ENCODE measurements at places on chromosomes 6 and 20. TPM values are rescaled to one million over a fixed set of nuclear protein-coding genes. Genes with fewer than 3 reads are reported as not detected.

DNA sequence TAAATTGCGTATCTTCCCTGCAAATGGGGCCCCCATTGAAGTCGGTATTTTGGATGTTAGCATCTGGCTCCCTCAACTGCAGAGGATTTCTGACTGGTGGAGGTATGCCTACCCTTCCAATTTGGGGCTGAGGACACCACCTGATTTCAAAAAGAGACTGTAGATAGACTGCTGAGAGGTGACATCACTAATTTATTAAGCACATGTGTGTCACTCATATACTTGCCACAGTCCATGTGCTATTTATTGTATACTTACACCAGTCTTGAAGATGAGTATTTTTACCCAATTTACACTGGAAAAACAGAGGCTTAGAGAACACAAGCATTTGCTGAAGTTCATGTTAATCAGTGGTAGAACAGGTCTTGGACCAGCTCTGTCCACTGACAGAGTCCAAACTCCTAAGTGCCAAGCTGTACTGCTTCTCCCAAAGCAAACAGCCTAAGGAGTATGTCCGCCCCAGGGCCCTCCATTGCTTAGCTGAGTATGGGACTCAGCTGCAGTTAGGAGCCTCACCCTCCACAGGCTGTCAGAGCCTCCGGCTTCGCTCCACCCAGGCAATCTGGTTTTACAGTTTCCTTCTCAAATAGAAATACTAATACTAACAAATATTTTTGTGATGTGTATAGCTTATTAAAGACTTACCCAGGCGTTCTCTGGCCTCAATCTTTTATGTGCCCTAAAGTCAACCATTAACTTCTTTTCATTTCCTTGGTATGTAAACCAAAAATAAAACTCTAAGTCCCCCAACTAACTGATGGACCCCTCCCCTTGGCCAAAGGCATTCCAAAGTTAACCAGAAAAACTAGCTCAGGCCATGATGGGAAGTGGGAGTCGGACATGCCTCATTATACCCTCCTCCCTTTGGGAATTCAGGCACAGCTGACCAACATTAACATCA lies 17.5 kb downstream of the RIN2 start:
- peaks cover 7% of the 10 kb centered on the region for H3K4me1 ChIP-seq
- no peak overlapping the region for H3K27ac ChIP-seq
- H3K4me3 ChIP-seq, result no peak overlapping the region
- H3K36me3 ChIP-seq, result no peaks in the 10 kb centered on the region
- H3K27me3 ChIP-seq, result no peaks in the 10 kb centered on the region

GRCh38 chr20:58762120-58762519 lies 69.5 kb downstream of the NPEPL1 start:
- peaks cover 2% of the 10 kb centered on the region for H3K27me3 ChIP-seq
- no peak for DNase-seq
- H3K4me1 ChIP-seq, result no peaks in the 10 kb centered on the region
- no peak overlapping the region for H3K4me3 ChIP-seq

DNA sequence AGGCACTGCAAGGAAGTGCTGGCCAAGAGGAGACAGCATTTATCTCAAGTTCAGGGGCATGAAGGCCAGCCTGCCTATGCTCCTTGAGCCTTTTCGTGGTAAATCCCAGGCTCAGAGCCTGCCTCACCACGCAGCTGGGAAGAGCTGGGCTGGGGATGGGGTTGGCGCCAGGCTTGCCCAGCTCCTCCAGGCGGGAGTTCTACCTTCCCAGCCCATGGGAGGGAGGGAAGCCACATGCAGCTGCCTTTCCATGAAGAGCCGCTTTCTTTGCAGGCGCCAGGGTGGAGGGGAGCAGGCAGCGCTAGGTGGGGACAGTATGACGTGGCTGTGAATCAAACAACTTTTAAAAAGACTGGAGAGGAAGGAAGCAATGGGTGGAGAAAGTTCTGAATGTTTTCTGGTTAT lies 19.5 kb upstream of the SIRT5 start:
- H3K4me1 ChIP-seq, result no peaks in the 10 kb centered on the region
- no peak for DNase-seq
- no peaks in the 10 kb centered on the region for H3K27me3 ChIP-seq
- H3K36me3 ChIP-seq, result no peaks in the 10 kb centered on the region

DNA sequence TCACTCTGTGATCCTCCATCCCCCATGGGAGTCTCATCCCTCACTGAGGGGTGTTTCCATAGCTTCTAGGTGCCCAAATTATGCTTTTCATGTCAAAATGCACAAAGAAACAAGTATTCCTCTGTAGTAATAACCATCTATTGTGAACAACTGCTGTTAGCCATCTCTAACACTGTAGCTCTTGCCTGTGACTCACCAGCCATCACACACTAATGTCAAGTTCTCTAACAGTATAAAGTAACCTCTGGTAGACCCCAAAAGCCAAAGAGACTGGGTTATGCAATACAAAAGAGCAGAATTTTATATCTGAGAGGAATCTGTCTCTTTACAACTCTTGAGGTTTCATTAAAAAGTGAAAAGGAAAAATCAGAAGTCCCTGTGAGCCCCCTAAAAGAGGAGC lies 25.4 kb upstream of the IYD start:
- DNase-seq, result no peak
- H3K27me3 ChIP-seq, result no peaks in the 10 kb centered on the region
- H3K4me1 ChIP-seq, result no peaks in the 10 kb centered on the region
- no peak overlapping the region for H3K27ac ChIP-seq

DNA sequence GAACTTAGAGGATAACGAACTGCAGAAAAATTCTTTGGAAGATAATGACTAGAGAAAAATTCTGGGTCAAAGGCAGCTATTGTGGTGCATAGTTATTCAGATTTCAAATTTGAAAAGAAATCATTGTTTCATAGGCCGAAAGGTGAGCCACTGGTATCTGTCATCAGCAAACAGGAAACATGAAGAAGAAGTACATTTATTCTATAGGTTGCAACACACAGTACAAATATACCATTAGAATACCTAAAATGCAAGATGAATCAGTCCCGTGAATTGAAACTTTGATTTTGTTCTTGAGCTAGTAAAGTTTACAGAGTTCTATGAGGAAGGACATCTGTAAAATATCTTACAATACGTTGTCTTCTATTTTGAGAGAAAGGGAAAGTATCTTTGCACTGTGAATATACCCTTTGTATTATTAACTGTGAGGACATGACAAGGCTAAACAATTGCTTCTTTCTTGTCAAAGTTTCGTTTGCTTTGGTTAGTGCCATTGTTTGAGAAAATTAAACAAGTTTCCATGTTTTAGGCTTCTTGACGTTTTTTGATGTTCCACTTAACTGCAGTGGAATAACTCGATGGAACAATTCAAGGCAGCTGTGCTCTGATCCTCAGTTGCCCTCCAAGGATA lies 84.7 kb downstream of the HDGFL1 start:
- no peak overlapping the region for H3K4me3 ChIP-seq
- H3K27me3 ChIP-seq, result no peaks in the 10 kb centered on the region

DNA sequence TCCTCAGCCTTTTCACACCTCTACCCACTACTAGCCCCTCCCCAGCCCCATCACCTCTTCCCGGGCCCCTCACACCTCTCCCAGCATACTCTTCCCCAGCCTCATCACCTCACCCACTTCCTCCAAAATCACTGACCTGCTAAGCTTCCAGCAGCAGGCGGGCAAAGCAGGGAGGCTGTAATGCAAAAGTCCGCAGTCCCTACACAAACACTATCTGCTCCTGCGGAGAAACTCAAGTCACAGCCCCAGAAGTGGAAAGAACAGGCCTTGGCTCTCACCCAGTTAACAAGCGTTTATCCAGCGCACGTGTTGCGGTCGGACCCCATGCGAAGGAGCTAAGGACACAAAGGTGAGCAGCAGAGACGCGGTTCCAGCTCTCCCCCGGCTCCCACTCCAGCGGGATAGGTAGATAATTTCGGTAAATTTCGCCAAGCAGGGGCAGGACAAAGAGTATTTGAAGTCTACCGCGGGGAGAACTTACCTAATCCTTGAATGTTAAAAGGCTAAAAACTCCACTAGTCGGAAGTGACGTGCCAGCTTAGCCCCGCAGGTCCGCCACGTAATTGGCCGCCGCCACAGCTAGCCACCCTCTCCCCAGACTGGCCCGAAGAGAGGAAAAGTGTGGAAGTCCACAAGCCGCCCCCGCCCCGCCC lies 728 bp upstream of the TRIM39 start:
- H3K27ac ChIP-seq, result peak overlapping the region; percentile 88
- H3K4me3 ChIP-seq, result peak overlapping the region; percentile 95
- peaks cover 10% of the 10 kb centered on the region for H3K4me1 ChIP-seq
- peak; percentile 28 for DNase-seq
- peaks cover 11% of the 10 kb centered on the region for H3K36me3 ChIP-seq

- DNase-seq, result no peak
- peaks cover 16% of the 10 kb centered on the region for H3K36me3 ChIP-seq
- peak overlapping the region; percentile 83 for H3K27ac ChIP-seq
Measured at GRCh38 chr6:16481697-16482399, 243.5 kb downstream of the GMPR start.

- no peaks in the 10 kb centered on the region for H3K4me1 ChIP-seq
- no peak overlapping the region for H3K27ac ChIP-seq
- H3K4me3 ChIP-seq, result no peak overlapping the region
Measured at GRCh38 chr6:90271831-90272230, 24.8 kb downstream of the BACH2 start.

DAAM2 gene
- not detected for total RNA-seq

TCF21 gene
- 0.08 TPM for total RNA-seq

Data from GM12878 (cell line).